Posterior vena cava (tissue), 2 donors: ENCODE measurements at places on chromosomes 12 and 14.

DNA sequence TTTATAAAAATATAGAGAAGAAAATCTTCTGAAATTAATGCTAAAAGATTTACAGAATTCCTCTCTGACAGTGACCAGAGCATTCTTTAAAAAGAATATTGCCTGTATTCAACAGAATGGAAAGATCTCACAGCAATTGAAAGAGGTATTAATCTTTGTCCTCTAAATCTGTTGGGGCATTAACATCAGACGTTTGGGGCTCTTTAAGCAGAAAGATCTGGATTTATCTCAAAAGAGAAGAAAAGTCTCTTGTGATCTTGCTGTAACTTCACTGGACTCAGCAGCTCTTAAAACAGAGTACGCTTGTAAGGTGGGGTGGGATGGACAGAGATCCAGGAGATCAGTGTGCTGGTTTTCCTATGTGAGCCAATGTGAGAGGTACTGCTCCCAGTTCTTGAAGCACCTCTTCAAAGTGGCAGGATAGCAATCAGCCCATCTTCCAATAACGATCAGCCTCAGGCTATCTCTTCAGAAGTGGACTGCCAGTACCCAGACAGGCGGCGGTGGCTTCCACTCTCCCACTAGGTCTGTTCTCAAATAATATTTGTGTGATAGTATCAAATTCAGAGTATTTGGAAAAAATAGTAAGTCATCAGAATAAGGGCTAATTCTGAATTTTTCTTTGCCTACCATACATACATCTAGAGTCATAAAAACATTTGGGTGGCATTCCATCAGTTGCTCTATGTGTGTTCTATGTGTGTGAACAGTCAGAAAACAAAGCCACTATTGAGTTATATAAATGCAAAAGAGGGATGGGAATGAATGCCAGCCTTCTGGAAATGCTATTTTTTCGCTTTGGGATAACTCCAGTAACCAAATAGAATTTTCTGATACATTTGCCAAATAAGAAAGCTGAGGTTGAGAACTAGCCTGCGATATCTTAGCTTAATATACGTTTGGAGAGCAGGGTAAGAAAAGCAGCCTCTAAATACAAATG lies 237.4 kb upstream of the RGS6 start:
- DNase-seq, result no peak

- DNase-seq, result no peak
These were observed 33.3 kb downstream of the RAD52 start for GRCh38 chr12:916240-916639.

DNA sequence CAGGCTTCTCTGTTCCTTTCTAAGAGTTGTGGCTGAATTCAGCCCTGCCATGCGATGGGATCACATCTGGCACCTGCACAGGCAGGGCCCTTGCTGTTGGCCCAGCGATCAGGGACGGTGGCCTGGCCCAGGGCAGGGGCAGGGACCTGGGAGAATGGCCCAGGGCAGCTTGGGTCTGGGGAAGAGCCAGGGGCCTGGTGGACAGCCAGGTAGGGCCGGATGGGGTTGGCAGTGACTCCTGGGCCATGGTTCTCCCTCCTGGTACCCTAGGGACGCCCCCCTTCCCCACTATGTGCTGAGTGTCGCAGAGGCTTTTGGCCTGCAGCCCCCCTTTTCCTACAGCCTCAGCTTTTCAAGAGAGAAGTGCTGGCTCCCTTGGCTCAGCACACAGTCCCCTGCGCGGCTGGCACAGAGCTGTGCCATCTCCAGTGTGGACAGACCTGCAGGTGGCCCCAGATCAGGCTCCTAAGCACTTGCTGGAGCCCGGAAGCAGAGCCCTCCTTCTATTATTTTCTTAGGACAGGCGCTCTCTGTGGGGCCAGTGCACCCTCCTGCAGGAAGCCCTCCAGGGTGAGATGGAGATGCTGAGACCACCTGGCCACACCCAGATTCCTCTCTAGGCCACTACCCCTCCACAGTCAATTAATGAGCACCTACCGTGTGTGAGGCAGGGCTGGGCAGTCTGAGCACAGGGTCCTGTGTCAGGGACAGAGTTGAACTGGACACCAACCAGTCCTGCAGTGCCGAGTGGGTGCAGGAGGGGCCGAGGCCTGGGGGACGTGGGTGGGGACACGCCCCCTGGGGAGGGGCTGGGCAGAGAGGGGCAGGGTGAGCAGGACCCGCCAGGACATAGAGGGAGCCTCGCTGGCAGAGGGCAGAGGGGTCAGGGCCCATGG lies 267.6 kb downstream of the ADGRD1 start:
- DNase-seq, result peak; percentile 68

GRCh38 chr14:104090071-104090748 lies 4.7 kb downstream of the ASPG start:
- peak; percentile 69 for DNase-seq

DNA sequence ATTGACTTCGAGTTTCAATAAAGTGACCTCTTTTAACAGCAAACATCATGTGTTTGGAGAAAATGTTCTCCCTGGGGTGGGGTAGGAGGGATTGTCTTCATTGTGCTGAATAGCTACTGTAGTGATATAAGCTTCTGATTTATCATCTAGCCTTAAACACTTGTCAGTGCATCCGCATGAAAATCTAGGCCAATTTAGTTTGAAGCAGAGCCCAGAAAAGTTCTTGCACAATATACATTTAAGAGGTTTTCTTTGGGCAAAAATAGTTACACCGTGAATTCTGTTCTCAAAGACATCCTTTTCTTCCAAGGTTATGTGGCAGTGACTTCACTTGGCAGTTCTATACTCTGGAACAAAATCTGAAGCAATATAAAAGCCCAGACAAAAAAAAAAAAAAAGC lies 136.0 kb upstream of the IFNG-AS1 start:
- DNase-seq, result no peak

GRCh38 chr12:112121780-112122565 lies 3.4 kb upstream of the TRAFD1 start:
- peak; percentile 88 for DNase-seq

GRCh38 chr12:3594966-3595365 lies 104.0 kb downstream of the PRMT8 start:
- peak; percentile 45 for DNase-seq

DNA sequence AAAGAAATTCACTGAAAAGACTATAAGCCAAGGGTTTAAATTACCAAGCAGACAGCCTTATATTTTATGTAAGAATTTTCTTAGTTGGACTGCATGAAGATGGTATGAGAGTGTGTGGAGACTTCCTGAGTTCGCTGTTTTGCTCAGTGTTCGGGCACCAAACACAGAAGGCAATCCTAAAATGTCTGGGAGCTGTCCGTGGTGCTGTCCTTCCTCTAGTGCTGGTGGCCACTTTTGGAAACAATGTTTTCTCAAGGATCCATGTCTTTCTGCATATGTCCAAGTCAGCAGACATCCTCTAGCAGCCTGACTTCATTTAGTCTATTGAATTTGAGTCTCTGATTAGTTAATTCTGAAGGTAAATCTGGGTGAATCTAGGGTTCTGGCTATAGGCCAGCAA lies 135.8 kb downstream of the SLC8A3 start:
- DNase-seq, result no peak

DNA sequence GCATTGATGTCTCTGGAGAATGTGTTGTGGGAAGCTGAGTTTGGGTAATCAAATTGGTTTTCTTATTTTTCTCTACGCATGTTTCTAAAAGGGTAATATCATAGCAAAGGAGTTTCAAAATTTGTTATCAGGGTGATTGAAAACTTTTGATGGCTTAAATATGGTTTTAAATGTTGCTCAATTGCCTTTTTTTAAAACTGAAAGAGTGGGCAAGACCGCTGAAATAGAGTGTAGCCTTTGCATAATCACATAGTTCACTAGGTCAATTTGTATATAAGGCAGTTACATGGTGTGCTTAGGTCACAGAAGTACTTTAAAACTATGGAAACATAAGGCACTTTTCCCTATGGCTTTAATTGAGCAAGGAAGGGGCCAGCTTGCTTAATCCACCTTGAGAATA lies 167.4 kb downstream of the SNAPC1 start:
- no peak for DNase-seq
